ENCODE measurements at places on chromosomes 6 and 20.

- no peak for DNase-seq
These were observed 28.8 kb downstream of the TFAP2D start for GRCh38 chr6:50742161-50742560.

DNA sequence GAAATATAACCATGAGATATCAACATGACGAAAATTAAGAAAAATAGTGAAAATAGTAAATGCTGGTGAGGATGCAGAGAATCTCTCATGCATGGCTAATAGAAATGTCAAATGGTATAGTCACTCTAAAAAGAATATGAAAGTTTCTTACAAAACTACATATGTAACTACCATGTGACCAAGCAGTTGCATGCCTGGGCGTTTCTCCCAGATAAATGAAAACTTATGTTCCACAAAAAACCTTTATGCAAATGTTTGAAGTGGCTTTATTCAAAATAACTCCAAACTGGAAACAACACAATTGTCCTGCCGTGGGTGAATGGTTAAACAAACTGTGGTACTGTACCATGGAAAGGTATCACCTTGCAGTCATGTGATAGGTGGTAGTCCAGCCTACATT lies 112.4 kb downstream of the HDGFL1 start:
- no peak for DNase-seq

GRCh38 chr6:38799529-38800184 lies 84.5 kb downstream of the DNAH8 start:
- no peak for DNase-seq

- DNase-seq: no peak
These were observed 67.7 kb downstream of the AKAP12 start for GRCh38 chr6:151307501-151307900.

DNA sequence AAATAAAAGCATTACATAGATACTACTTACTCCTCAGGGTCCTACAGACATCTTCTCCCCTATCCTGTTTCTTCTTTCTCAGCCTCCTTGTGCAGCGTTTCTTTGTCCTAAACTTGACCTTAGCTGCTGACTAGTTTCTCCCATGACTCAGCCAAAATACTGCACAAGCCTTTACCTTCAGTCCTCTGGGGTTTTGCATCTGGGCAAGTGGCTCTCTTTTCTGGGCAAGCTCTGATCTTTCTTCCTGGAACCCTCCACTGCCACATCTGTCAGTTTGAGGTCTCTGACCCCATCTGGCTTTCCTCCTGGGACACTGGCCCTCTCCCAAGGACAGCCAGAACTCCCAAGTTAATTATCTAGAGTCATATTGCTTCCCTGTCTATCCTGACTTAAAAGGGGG lies 838.4 kb downstream of the DHX35 start:
- peak; percentile 9 for DNase-seq

GRCh38 chr6:7048894-7049293 lies 58.9 kb upstream of the RREB1 start:
- DNase-seq: no peak

All from hindlimb muscle (tissue), 1 donor.